NCI-H774 (cell line): ENCODE measurements at places on chromosomes 3 and 15.
A peak's percentile ranks its signal among the peaks of the same experiment; 100 is the strongest.

GRCh38 chr3:51669241-51670052 lies 1.6 kb upstream of the TEX264 start:
- peak; percentile 13 for DNase-seq

DNA sequence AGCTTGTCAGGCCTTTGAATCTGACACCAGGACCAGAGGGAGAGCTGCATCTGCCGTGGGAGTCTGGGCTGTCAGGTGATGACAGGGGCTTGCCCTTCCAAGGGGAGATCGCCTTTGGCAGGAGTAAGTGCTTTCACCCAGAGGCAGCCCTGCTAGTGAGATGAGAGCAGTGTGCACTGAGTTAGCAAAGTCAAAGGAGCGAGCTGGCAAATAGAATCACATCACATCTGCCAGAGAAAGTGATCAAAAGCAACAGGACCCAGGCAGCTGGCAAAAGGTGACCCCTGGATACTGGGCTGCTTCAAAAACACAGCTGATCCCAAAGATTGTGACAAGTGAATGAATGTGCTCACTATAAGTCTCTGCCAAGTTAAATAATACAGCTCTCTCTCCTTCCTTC lies 36.1 kb upstream of the PYDC2 start:
- no peak for DNase-seq

DNA sequence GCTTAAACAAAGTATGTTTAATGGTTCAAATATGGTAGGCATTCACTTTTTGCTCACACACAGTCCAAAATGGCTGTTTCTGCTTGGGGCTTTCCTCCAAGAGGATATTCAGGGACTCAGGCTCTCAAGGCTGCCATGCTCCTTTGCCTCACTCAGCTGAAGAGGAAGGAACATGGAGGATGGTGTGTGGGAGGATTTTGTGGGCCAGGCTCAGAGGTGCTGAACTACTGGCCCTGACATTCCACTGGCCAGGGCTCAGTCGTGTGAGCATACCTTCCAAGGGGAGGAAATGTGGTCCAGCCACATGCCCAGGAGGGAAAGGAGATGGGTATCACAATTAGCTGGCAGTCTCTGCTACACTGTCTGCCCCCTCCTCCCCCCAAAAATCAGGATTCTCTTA lies 8.7 kb downstream of the PXYLP1 start:
- DNase-seq = no peak

DNA sequence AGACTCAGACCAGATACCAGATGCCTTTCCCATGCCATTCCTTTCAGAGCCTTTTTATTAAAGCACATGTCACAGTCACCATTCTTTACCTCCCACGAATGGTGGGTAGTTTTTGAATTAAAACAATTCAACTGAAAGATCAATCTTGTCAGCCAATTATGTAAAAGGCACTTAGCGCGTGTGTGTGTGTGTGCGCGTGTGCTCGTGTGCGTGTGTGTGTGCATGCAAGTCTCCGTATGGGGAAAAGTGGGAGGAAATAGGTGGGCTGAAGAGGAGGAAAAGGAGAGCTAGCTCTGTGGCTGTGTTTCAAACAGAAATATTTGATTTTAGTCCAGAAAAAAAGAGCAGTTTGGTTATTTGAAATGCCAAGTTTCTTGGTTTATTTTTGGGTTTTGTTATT lies 177.2 kb downstream of the KCNAB1 start:
- DNase-seq = no peak

GRCh38 chr3:182861348-182861747 lies 68.0 kb downstream of the ATP11B start:
- DNase-seq = no peak

- DNase-seq = peak; percentile 55
Measured at GRCh38 chr15:40925863-40926658, 3.1 kb upstream of the DLL4 start.

GRCh38 chr3:156609546-156609945 lies 54.6 kb upstream of the SSR3 start:
- DNase-seq = no peak

DNA sequence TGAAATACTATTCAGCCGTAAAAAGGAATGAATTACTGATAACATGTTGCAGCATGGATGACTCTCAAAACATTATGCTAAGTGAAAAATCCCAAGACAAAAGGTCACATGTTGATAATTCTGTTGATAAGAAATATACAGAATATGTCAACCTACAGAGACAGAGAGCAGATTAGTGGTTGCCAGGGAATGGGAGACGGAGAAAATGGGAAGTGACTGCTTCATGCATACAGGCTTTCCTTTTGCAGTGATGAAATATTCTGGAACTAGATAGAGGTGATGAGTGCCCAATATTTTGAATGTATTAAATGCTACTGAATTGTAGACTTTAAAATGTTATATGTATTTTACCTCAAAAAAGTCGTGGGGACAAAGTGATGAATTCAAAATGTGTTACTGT lies 56.2 kb downstream of the ABHD2 start:
- DNase-seq = no peak

DNA sequence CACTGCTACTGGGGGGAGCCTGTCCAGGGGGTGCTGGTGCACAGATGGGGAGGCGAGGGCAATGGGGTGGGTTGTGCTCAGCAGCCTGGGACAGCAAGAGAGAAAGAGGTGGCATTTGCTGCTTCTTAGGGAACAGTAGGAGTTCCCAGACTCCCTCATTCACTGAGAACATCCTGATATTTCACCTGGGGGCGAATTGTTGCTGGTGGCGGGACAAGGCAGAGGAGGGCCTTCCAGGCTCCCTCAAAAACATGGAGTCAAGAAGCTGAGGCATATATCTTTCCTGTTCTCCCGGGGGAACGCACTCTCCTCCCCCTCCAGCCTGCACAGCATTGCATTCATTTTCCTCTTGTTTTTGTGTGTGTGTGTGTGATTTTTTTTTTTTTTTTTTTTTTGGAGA lies 65.7 kb downstream of the CDC25A start:
- DNase-seq = no peak

DNA sequence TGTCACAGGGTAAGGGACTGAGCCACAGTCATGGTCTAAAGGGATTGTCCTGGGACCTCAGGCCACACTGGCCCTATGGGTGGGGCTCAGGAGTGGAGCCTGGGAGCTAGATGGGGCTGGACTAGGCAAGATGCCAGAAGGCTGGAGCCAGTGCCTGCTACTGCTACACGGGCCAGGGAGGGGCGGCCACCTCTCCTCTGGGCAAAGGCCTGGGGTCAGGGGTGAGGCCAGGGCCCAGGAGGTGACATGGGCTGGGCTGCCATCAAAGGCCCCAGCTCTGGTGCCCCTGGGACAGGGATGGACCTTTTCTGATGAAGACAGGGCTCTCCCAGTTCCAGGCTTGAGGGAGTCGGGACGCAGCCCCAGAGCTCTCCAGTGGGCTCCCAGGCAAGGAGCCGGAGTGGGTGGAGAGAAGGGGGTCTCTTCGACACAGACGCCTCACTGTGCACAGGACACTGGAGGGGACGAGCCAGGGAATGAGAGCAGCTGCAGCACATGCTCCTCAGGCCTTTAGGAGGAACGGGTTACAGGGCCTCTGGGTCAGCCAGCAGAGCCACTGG lies 62.1 kb upstream of the IQSEC1 start:
- no peak for DNase-seq

- peak; percentile 6 for DNase-seq
Measured at GRCh38 chr15:42385206-42385979, 26.1 kb downstream of the CAPN3 start.

GRCh38 chr3:69767571-69767970 lies 28.3 kb downstream of the MITF start:
- DNase-seq = no peak

- DNase-seq = no peak
Measured at GRCh38 chr3:177283983-177284382, 86.7 kb upstream of the TBL1XR1 start.

GRCh38 chr15:68821190-68821840 lies 620 bp upstream of the ANP32A start:
- no peak for DNase-seq

- DNase-seq = no peak
Measured at GRCh38 chr15:62566248-62566647, 401.2 kb upstream of the C2CD4B start.

DNA sequence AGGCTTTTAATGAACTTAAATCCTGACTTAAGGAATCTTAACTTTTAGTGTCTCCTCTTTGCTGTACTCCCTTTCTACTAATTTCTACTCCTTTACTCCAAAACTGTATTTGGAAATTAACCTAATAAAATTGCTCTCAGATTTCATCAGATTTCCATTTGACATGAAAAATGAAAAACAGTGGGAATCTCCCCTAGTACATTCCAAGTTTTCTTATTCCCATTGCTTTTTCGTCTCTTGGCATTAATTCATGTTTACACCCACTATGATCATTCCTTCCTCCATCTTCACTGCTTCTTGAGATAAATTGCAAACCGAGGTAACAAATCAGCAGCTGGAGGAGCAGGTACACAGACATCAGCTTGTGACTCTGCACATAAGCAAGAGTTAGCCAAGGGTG lies 208.7 kb downstream of the VGLL3 start:
- DNase-seq = no peak

DNA sequence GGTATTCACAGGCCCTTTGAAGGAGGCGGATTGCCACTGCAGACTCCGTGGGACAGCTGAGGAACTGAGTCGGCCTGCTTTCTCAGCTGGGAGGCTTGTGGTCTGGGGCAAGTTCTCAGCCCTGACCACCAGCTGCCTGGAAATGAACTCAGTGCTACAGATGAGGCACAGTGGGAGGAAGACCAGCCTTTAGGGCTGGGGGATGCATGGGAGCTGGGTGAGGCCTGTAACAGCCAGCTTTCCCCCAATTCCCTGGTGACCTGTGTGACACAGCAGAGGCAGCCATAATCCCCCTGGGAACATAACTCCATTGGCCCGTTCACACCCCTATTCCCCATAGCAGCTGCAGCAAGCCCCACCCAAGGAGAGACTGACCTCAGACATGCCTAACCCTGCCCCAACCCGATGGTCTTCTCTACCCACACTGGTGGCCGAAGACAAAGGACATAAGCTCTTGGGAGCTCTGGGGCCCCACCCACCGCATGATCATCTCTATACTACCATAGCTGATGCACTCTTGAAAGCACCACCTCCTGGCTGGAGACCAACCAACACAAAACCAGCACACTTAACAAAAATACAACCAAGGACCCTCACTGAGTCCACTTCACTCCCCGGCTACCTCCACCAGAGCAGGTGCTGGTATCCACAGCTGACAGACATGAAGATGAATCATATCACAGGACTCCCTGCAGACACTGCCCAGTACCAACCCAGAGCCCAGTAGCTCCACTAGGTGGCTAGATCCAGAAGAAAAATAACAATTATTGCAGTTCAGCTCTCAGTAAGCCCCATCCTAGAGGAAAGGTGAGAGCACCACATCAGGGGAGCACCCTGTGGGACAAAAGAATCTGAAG lies 24.9 kb downstream of the ZMAT3 start:
- no peak for DNase-seq

- no peak for DNase-seq
Measured at GRCh38 chr3:27639271-27639670, 82.9 kb downstream of the EOMES start.

DNA sequence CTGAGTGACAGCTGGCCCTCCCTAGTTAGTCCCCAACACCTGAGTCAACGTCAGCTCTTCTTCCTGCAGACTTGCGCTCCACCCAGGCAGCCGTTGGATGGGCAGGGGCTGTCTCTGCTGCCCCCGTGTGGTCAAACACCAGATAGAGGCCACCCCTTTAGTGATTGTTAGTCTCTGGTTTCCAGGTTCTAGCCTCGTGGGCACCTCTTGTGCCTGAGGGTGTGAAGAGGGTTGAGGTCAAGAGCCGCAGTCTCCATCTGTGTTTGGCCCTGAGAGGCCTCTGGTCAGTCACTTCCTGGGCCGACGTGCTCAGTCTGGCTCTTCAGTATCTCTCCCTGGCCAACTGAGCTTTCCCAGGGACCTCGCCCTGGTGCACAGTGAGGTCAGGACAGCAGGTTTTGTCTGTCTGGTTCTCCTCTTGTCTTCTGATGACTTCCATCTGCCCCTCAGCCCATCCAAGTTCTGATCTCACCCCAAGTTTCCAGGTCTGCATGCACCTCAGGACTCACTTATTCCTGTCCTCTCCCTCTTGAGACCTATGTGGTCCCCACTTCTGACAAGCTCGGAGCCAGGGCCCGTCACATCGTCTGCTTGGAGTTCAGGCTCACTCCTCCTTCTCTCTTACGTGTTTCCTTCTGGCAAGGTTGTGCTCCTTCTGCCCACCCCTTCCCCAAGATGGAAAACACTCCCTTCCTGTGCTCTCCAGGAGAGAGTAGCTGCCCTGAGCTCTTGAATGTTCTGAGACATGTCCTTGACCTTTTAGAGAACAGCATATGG lies 20.9 kb downstream of the CD276 start:
- DNase-seq = peak; percentile 8

GRCh38 chr3:10108091-10108490 lies at the start of gene FANCD2OS:
Gene FANCD2OS (minus strand): TSS chr3:10108255. CDS start chr3:10104774, 3,481 bp downstream.
- no peak for DNase-seq

GRCh38 chr3:149654188-149654601 lies 3.6 kb downstream of the WWTR1 start:
- no peak for DNase-seq

GRCh38 chr3:8769088-8769822 lies at the start of gene OXTR:
Gene OXTR (minus strand): TSS chr3:8769613. CDS start chr3:8768187, 1,426 bp downstream.
- peak; percentile 37 for DNase-seq

GRCh38 chr15:29132735-29133181 lies 136.9 kb downstream of the NSMCE3 start:
- DNase-seq = no peak

DNA sequence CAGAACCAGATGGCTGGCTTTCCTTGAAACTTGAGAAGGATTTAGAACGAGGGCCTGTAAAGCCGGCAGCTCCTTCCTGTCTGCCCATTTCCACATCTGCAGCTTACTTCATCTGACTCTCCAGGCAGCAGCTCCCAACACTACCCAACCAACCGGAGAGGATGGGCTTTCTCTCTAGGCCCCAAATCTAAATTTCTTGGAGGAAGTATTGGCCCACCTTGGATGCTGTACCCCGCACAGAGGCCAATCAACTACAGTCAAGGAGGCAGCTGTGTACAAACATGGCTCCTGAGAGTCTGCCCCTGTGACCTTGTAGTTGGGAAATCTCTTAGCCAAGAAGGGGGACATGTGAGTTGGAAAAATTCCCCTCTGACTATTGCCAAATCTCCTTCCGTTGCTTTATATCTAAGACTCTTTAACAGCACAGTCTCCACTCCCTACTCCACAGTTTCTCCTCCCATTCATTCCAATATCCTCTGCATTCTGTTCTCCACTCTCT lies 8.0 kb upstream of the ACAP2 start:
- DNase-seq = no peak

DNA sequence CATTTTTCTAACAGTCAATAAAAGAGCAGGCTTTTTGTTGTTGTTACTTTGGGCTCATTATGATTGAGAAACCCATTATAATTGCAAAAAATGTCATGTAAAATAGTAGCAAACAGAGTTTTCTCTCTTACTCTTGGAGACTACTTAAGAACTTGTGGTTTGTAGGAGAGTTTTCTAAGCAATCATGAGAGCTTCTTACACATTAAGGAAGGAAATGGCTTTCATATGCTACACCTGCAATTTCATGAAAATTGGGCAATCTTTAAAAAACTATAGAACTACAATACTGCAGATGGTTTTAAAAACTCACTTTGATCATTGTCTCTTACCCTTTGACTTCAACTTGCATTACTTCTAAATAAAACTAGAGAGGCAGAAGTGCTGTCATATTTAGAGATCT lies 701.8 kb downstream of the ZPLD1 start:
- no peak for DNase-seq
